ENCODE measurements at places on chromosomes 11 and 22.

DNA sequence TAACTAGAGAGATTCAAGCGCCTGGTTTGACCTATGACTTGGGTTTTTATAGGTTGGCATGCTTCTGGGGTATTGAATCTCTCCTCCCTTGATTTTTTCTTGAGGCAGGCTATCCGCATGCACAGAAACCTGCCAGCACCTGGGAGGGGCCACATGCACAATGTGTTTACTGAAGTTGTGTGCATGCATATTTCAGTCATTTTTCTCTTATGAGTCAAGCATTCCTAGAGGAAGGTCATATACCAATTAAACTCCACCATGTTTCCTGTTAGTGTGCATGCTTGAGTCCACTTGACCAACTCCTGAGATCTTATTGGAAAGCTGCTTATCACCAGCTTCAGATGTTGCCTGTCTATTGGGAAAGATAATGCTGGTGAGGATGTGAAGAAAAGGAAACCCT is 1718.4 kb downstream of the LRRC4C start:
- DNase-seq: no peak

- DNase-seq: no peak
Measured at GRCh38 chr11:73028611-73029010, 113.5 kb downstream of the FCHSD2 start.

DNA sequence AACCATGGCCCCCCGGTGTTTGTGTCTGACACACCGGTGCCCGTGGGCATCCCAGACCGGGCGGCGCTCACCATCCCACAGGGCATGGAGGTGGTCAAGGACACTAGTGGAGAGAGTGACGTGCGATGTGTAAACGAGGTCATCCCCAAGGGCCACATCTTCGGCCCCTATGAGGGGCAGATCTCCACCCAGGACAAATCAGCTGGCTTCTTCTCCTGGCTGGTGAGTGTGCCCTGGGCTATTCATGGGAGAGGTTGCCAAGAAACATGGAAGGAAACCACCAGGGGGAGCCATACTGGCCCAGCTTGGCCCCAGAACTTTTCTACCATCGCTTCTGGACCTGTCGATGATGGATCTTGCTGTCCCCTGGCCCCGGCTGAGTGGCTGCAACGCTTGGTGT is 36.5 kb downstream of the PRDM11 start:
- DNase-seq: no peak

GRCh38 chr11:282171-282570 is 4.0 kb downstream of the NLRP6 start:
- DNase-seq: no peak

GRCh38 chr11:79314906-79315689 is 125.7 kb downstream of the TENM4 start:
- DNase-seq: no peak

DNA sequence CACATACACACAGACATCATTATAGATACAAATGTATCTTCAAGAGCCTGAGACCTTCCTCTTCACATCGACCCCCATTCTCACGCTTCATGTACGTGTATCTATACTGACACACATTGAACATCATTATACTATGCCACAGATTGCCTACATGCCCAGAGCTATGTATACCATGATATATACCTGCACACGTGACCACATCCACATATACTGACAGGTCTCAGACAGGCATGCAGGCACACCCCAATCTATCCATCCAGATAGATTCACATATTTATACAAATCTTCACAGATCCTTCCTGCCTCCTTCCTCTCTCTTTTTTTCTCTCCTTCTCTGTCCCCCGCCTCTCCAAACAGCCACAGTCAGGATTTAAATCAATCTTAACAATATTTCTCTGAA is 140.1 kb downstream of the CEP164 start:
- DNase-seq: no peak

- DNase-seq: no peak
Measured at GRCh38 chr11:58006940-58007339, 16.7 kb upstream of the OR9Q1 start.

GRCh38 chr11:44931466-44931865 is 19.2 kb downstream of the TP53I11 start:
- DNase-seq: no peak

GRCh38 chr11:120413480-120413879 is 77.3 kb downstream of the ARHGEF12 start:
- DNase-seq: peak; percentile 34

DNA sequence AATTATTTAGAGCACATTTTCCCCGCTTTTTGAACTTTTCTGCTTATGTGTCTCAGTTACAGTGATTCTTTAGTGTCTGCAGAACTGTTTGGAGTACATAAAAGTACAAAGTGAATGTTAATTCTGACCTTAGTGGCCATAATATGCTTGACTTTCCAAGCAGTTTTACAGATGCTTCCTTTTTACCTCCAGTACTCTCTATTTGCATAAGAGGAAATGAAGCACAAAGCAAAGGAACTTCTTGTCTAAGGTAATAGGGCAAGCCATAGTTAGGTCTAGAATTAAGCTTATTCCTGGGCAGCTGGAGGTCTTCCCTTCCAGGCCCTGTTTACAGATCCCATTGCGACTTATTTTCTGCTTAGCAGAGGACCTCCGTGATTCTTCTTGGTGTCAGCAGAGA is 3.6 kb downstream of the GTPBP1 start:
- no peak for DNase-seq

DNA sequence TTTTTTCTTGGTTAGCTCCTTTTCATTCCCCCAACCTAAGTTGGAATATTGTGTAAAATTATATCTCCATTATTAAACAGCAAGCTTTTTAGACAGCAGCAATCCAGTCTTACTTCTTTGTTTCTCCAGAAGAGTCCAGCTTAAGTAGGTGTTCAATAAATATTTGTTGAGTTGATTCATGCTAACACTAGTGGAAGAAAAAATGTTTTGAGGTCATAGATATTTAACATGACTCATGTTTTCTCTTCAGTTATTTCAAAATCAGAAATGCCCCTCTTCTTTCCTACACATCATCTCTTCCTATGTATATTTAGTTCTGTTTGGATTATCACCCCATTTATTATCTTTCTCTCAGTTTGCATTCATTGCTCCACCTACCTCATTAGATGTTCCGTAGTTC is 20.3 kb downstream of the CCDC83 start:
- DNase-seq: no peak

- no peak for DNase-seq
Measured at GRCh38 chr22:26548984-26549383, 36.7 kb upstream of the TFIP11 start.

- DNase-seq: no peak
Measured at GRCh38 chr11:102633385-102634026, 8.4 kb upstream of the MMP20 start.

- DNase-seq: no peak
Measured at GRCh38 chr11:70703141-70704064, 305.1 kb downstream of the CTTN start.

DNA sequence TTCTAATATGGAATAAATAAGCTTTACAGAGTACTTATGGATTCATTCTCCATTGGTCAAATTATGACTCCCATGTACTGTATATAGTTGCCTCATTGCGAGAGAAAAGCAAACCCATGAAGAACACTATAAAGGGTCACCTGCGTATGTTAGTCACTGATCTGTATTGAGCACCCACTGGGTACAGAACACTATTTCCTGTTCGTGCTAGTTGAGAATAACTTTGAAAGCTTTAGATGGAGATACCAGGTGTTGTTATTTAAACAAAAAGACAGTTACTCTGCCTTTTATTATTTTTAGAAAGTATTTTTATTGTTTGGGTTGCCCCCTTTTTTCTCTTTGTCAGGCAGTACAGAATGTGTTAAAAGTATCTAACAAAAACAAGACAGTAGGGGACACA is 79.9 kb downstream of the DEUP1 start:
- DNase-seq: no peak

GRCh38 chr11:848380-848931 is 5.8 kb downstream of the TSPAN4 start:
- no peak for DNase-seq

DNA sequence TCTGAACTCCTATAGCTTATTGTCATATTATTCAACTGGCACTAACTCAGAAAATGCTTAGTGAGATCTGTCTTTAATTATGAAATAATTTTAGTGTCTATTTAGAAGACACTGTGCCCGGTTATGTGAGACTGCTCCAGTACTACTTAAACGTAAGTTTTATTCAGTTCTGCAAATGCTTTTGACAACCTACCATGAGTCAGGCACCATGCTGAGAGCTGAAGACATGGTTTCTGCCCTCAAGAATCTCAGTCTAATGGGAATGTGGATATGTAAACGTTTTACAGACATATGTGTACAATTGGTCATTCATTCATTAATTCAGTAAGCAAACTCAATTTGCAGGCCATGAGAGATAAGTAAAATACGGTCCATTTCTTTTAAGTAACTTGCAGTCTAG is 40.0 kb downstream of the DCUN1D5 start:
- no peak for DNase-seq
